ENCODE measurements at places on chromosomes 4 and X. TPM values are rescaled to one million over a fixed set of nuclear protein-coding genes. Genes with fewer than 3 reads are reported as not detected.

The EVC gene
- total RNA-seq: 0.18 TPM

- no peak overlapping the region for H3K4me3 ChIP-seq
- no peak overlapping the region for H3K27ac ChIP-seq
- H3K4me1 ChIP-seq: no peaks in the 10 kb centered on the region
- H3K36me3 ChIP-seq: peaks cover 47% of the 10 kb centered on the region
Measured at GRCh38 chr4:1822568-1823544, 29.8 kb downstream of the FGFR3 start.

DNA sequence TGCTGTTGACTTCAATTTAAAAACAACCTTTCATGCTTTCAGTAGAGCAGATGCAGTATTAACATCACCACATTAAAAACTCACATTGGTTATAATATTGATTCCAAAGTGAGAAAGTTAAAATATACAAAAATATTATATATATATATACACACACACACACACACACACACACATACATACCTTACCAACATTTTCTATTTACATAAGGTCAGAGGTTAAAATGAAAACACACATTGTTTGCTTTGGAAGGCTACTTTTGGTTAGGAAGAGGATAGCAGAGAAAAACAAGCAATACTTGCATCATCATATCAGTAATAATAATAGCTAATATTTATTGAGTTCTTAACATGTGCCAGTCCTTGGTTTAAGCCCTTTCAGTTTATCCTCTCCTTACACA, 226.5 kb downstream of the PPP4R3C start:
- H3K4me3 ChIP-seq: no peak overlapping the region
- no peaks in the 10 kb centered on the region for H3K36me3 ChIP-seq
- DNase-seq: no peak
- H3K4me1 ChIP-seq: no peaks in the 10 kb centered on the region
- H3K27ac ChIP-seq: no peak overlapping the region

The TRIM75 gene
- total RNA-seq: not detected

DNA sequence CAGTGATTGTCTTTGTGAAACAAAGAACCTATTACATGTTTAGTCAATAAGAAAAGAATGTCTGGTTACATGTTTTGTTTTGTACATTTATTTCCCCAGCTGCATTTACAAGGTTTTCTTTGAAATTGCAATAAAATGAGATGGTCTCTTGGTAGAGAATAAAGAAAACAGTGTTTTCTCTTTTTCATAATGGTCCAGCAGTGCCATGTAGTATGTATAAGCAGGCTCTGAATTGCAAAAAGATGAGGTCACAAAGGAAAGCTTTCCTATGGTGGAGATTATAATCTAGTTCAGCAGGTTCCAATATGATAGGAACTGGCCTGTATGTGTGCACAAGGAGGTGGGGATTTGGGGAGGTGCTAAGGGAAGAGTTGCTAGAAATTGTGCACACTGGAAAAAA, 1417.3 kb downstream of the STIM2 start:
- no peaks in the 10 kb centered on the region for H3K27me3 ChIP-seq
- no peaks in the 10 kb centered on the region for H3K36me3 ChIP-seq
- H3K4me3 ChIP-seq: no peak overlapping the region
- no peak overlapping the region for H3K27ac ChIP-seq

DNA sequence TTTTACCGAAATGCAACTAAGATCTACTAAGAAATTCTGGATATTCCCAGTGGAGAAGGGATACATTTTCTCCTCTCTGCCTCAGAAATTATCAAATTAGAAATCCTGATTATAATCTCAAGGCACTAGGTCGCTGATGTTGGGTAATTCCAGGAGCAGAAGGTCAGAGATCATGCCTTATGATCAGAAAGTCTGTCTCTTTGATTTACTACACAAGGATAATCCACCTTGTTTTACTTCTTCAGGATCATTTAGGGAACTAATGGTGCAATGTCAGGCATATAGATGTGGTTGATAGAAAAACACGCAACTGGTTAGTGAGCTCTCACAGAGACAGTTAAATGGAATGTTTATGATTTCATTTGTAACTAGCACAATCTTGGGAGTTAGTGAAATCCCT, 1069.7 kb downstream of the STIM2 start:
- no peak overlapping the region for H3K4me3 ChIP-seq
- H3K4me1 ChIP-seq: no peaks in the 10 kb centered on the region
- H3K27me3 ChIP-seq: no peaks in the 10 kb centered on the region
- no peaks in the 10 kb centered on the region for H3K36me3 ChIP-seq
- no peak for DNase-seq
- no peak overlapping the region for H3K27ac ChIP-seq

- no peaks in the 10 kb centered on the region for H3K4me1 ChIP-seq
- H3K27me3 ChIP-seq: no peaks in the 10 kb centered on the region
- H3K4me3 ChIP-seq: no peak overlapping the region
- no peaks in the 10 kb centered on the region for H3K36me3 ChIP-seq
- no peak overlapping the region for H3K27ac ChIP-seq
Measured at GRCh38 chr4:96097040-96097607, 257.2 kb downstream of the PDHA2 start.
